Stimulated activated CD8-positive, alpha-beta memory T cell treated with anti-CD3 and anti-CD28 coated beads, Interleukin-15, amount 100 ng/mL, for 4 hours (primary cell): ENCODE measurements at places on chromosomes 2 and 18.

- DNase-seq, result no peak
These were observed 9.8 kb downstream of the CKAP2L start for GRCh38 chr2:112754564-112754963.

DNA sequence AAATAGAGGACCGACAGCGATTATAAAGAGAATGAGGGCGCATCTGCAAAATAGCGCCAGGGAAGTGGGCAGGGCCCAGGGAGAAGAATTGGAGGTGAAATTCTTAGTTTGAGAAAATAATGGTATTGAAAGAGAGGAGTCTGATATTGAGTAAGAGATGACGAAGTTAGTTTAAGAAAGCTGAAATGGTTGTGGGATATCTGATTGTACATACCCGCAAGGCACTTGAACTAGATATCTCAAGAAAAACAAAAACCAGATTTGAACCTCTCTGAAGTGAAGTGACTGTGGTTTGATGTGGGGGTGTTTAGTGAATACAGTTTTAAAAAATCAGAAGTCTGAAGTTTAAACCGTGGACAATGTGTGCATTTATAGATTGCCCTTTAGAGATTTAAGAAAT lies 38.9 kb downstream of the ZNF532 start:
- no peak for DNase-seq

DNA sequence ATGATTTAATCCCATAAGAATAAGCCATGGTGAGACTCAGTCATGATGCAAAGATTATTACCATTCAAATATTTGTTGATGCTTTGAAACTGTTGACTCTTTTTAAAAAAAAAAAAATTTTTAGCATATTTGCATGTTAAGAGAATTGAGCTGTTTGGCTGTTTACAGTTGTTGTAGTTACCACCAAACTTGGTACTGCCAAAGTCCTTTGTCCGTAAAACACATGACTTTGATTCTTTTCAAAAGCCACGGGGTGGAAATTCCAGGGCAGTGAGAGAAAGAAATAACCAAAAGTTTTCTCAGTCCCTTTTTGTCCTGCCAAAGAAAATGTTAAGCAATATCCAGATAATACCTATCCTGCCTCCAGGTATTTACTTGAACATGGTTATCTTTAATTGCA lies 474.8 kb downstream of the METTL4 start:
- no peak for DNase-seq

- no peak for DNase-seq
These were observed 58.3 kb upstream of the BCL2L11 start for GRCh38 chr2:111062417-111062816.

DNA sequence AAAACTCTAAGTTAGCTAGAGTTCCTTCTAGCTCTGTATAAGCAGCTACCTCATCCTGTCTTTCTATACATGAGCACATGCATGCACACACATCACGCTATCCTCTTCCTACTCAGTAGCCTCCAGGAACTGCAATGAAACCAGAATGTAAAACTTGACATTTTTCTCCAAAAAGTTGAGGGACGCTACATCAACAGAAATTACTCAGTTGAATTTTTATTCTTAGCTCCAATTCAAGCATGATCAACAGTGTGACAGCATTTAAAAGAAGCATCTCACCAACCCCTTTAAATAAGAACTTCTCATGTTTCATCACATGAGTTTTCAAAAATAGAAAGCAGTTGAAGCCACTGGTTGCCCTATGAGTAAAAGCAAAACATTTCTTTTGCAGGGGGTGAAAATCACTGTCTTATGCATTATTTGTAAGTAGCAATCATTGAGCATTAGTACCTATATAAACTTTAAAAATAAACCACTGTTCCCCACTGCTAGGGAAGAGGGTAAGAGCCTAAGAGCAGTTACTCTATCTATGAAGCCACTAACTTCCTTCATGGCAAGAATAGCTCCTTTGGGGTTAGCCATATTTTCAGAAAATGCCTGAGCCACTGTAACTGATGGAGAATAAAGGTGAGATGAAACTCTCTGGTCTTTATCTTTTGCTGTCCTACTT lies 77.9 kb upstream of the ARL5A start:
- no peak for DNase-seq

DNA sequence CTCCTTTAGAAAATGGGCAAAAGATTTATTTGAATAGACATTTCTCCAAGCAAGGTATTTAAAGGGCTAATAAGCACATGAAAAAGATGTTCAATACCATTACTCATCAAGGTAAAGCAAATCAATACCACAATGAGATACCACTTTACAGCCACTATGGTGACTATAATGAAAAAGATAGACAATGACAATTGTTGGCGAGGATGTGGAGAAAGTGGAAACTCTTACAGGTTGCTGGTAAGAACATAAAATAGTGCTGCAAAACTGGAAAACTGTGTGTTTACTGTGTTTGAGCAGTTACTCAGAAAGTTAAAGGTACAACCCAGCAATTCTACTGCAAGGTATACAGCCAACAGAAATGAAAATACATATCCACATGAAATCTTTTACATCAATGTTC lies 31.9 kb upstream of the RNU4ATAC start:
- DNase-seq, result no peak

- no peak for DNase-seq
These were observed 68.9 kb upstream of the ITM2C start for GRCh38 chr2:230795856-230796255.

- no peak for DNase-seq
These were observed 22.0 kb upstream of the FHOD3 start for GRCh38 chr18:36275561-36275960.

GRCh38 chr18:22838639-22839277 lies 94.4 kb upstream of the RBBP8 start:
- no peak for DNase-seq

- no peak for DNase-seq
These were observed 29.3 kb downstream of the OTOF start for GRCh38 chr2:26448651-26449050.

GRCh38 chr2:219243291-219243761 lies 1.9 kb downstream of the GLB1L start:
- DNase-seq, result no peak

- DNase-seq, result no peak
These were observed 309.5 kb upstream of the HS6ST1 start for GRCh38 chr2:128628206-128628605.

GRCh38 chr2:100224988-100225710 lies 82.8 kb upstream of the AFF3 start:
- no peak for DNase-seq

DNA sequence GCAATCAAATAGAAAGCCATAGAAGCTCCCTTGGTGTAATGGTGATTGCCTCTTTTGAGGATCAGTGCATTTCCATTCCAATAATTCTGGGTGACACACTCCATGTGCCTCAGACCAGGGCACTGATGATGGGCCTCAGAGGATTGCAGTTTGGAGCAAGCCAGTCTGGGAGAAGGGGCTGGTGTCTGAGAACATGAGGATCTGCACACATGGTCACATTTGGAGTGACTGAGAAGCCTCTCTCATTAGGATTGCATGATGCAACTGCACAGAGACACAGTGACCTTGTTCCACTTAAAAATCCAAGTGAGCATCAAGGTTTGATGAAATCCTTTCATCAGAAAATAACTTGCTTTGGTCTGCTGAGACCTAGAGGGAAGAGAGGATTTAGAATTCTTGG lies 216.4 kb downstream of the ANKRD30B start:
- DNase-seq, result no peak

- DNase-seq, result no peak
These were observed 220.9 kb upstream of the REV1 start for GRCh38 chr2:99710721-99711120.

- no peak for DNase-seq
These were observed 55.9 kb downstream of the CDCA7 start for GRCh38 chr2:173410579-173410978.

GRCh38 chr2:176130147-176130956 lies 847 bp downstream of the HOXD8 start:
- DNase-seq, result no peak

DNA sequence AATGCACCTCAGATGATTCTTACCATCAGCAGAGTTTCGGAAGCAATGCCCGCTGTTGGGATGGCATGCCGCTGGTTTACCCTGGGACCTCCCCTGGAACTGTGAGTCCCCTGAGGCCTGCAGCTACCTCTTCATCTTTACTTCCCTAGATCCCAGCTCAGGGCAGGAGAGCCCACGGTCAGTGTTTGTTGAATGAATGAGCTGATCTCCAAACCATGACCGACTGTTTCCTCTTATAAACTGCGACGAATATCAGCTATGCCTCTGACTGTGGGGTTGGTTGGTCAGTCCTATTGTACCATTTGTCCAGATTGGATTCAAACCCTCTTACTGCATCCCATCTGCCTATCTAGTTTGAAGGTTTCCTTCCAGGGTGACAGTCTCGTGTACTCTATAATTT lies 64.4 kb downstream of the DDX1 start:
- no peak for DNase-seq

DNA sequence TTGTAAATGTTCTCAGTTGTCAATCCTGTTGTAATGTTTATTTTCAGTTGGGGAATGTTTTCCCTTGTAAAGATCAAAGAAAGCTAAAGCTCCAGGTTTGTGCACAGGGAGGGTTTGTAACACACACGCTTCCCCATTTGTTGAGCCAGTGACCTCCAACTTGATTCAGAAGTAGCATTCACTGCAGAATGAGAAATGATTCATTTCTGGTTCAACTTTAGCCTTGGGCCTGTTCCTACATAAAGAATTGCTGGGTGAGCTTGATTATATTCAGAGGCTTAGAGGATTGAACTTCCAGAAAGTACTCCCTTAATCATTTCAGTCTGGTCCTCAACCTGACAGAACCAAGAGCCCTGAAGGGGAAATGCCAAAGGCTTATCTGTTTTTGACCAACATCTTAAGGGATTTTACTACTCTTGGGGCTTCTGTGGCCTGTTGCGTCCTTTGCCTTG lies 70.6 kb upstream of the CAVIN2 start:
- DNase-seq, result no peak

DNA sequence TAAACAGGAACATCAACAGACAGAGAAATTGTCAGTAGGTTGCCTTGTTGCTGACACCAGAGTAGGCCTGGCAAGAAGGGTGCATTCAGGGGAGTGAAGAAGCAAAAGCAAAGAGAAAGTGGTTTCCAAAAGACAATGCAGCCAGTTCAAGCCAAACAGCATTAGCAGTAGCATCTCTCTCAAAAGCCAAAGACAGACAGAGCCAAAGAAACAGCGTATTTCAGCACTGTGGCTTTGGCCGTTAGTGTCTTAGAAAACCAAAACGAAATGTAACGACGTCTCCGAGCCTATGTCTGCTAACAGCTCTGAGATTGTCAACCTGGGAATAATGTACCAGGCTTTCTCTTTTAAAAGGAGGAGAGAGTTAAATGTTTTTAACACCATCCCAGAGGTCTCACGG lies 178.6 kb downstream of the NRP2 start:
- DNase-seq, result no peak

GRCh38 chr2:48588745-48589144 lies 28.9 kb upstream of the GTF2A1L start:
- no peak for DNase-seq

GRCh38 chr2:85826990-85827878 lies 61.6 kb downstream of the ST3GAL5 start:
- peak; percentile 53 for DNase-seq

DNA sequence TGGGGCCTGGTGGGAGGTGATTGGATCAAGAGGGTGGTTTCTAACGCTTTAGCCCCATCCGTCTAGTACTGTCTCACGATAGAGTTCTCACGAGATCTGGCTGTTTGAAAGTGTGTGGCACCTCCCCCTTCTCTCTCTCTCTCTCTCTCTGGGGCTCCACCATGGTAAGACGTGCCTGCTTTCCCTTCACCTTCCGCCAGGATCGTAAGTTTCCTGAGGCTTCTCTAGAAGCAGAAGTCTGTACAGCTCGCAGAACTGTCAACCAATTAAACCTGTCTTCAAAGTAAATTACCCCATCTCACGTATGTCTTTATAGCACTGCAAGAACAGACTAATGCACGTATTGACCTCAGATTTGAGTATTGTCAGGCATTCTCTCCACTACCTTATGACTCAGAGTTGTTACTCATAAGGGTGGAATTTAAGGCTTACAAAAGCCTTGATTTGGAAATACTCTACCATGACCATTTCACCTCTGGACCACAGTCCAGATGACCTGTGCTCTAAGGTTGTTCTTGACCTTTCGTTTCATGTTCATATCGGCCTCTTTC lies 99.5 kb upstream of the AGAP1 start:
- no peak for DNase-seq

- DNase-seq, result no peak
These were observed 155.2 kb downstream of the PXDN start for GRCh38 chr2:1588978-1589621.

DNA sequence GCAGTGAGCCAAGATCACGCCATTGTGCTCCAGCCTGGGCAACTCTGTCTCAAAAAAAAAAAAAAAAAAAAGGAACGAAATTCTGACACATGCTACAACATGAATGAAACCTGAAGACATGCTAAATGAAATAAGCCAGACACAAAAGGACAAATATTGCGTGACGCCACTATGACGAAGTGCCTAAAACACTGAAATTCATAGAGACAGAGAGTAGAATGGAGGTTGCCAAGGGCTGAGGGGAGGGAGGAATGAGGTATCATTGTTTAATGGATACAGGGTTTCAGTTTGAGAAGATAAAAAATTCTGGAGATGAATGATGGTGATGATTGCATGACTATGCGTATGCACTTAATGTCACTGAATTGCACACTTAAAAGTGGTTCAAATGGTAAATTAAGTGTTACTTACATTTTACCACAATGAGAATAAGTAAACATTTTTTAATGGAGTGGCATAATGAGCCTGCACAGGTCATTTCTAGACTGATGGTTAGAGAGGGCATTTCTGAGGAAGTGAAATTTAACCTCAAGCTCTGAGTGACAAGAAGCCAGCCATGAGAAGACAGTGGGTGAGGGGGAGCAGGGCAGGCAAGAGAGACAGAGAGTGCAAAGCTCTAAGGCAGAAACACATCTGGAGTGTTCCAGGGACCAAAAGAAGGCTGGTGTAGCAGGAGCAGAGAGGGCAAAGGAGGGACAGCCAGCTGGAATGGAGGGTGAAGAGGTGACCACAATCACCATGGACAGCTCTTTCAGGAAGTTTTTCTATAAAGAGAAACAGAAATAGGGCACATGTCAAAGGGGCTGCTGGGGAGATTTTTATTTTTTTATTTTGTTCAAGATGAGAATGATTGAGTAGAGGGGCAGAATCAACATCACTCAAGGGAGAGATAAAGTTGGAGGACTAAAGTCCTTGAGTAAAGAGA lies 20.6 kb upstream of the EXOC6B start:
- DNase-seq, result no peak

- DNase-seq, result no peak
These were observed 250.1 kb upstream of the DPP10 start for GRCh38 chr2:114192362-114192761.

GRCh38 chr2:69940691-69941090 lies 20.7 kb downstream of the ASPRV1 start:
- DNase-seq, result no peak

GRCh38 chr2:174967691-174968260 lies 37.4 kb downstream of the CHN1 start:
- no peak for DNase-seq

GRCh38 chr2:97911206-97911921 lies 84.4 kb downstream of the TMEM131 start:
- no peak for DNase-seq

GRCh38 chr2:239676716-239677452 lies 276.1 kb upstream of the HDAC4 start:
- DNase-seq, result no peak

- no peak for DNase-seq
These were observed 186.6 kb downstream of the PID1 start for GRCh38 chr2:229084447-229084846.

GRCh38 chr2:60456115-60456770 lies 97.2 kb downstream of the BCL11A start:
- no peak for DNase-seq
